Caco-2 (cell line): ENCODE measurements at places on chromosomes 11 and 22. TPM values are rescaled to one million over a fixed set of nuclear protein-coding genes. Genes with fewer than 3 reads are reported as not detected.

Gene HEPHL1
- not detected in 2 replicates for total RNA-seq

Gene TESMIN
- 22.1 and 26.2 TPM in 2 replicates for total RNA-seq

Gene P2RY6
- 48.4 and 55.7 TPM in 2 replicates for total RNA-seq

Gene FDXACB1
- total RNA-seq, result 4.3 and 4.7 TPM in 2 replicates

Gene CNTN5
- total RNA-seq, result 0.32 and 1.00 TPM in 2 replicates

- H3K27ac ChIP-seq, result no peak overlapping the region
- no peak overlapping the region for H3K4me3 ChIP-seq
Measured at GRCh38 chr11:64264371-64264852, 13.1 kb downstream of the PLCB3 start.

DNA sequence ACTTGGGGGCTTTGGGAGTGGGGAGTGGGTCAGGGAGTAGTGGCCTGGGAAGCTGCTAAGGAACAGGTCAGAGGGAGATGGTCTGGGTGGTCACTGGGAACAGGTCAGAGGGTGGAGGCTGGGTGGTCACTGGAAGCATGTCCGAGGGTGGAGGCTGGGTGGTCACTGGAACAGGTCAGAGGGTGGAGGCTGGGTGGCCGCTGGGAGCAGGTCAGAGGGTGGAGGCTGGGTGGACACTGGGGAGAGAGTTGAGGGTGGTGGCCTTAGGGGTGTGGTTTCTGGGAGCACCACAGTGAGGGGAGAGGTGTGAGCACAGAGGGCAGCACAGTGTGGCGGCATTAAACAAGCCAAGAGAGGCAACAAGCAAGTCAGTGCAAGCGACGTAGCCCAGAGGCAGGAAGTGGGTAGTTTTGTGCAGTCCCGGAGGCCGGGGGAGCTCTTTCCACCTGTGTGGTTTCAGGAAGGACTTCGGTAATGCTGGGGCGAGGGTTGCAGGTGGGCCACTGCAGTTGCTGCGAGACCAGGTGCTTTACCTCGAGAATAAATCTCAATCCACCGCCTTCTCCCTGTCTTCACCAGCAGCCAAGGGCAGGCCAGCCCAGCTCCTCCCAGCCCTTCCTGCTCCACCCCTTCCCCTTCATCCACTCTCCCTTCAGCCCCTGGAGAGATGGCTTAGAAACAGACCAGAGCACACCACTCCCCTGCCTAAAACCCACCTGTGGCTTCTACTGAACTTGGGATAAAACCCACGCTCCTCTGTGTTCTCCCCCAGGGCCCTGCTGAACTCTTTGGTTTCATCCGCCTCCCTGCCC is 3.2 kb upstream of the CACNA1I start:
- no peak overlapping the region for H3K27ac ChIP-seq
- no peaks in the 10 kb centered on the region for H3K4me1 ChIP-seq
- no peak overlapping the region for H3K4me3 ChIP-seq
- DNase-seq, result no peak
- no peaks in the 10 kb centered on the region for H3K36me3 ChIP-seq
- H3K27me3 ChIP-seq, result no peaks in the 10 kb centered on the region

DNA sequence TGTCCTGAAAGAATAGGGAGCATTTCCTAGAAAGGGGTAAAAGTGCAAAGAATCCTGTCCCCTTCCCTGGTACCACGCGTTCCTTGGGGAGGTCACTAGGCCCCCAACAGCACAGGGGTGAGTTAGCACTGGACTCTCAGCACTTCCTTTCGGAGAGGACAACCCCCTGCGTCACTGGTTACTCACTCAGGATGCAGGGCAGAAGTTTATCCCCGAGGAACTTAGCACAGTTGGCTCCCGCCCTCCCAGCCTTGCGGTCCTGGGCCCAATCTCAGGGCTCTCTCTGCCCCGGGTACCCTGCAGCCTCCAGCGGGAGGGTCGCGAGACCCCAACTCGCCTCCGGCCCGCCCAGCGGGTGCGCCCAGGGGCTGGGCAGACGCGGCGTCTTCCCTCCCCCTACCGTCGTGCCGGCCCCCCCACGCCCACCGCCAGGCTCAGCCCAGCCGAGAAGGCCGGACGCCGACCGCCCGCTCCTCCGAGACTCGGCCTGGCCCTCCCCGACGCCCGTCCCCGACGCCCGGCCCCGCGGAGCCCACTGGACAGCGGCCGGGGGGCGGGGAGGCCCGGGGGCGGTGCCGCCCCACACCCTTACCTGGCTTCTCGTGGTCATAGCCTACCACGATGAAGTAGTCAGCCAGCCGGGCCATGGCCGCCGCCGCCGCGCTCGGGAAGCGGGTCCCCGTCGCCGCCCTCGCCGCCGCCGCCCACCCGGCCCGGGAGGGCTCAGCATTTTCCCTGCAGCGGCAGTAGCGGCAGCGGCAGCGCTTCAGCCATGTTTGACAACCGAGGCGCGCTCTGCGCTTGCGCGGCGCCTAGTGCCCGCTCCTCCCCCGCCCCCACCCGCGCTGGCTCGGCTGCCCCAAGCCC is at the start of gene SBF2:
Gene SBF2, minus strand, starts transcription at position 797 of the 867 bp plus-strand sequence. Its CDS starts 150 bp downstream, at position 647.
- no peaks in the 10 kb centered on the region; the same call in 1 of the 2 replicates for H3K36me3 ChIP-seq
- H3K4me3 ChIP-seq, result peak within 1 kb of the TSS; percentile 88
- no peaks in the 10 kb centered on the region for H3K27me3 ChIP-seq
- H3K4me1 ChIP-seq, result peaks cover 12% of the 10 kb centered on the region

DNA sequence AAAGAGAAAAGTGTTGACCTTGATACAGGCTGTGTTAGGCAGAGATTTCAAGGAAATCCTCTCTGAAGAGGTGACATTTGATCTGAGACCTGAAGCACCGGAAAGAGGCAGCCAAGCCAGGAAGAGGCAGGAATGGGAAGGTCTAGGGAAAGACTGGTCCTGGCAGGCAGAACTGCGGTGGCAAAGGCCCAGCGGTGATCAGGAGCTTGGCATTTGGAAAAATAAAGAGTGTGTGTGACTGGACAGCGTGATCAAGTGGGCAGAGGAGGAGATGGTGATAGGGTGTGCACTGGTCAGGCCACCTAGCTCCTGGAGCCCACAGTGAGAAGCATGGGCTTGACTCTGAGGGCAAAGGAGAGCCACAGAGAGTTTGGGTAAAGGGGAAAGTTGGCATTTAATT is 27.2 kb upstream of the GAB4 start:
- H3K27ac ChIP-seq, result no peak overlapping the region
- no peaks in the 10 kb centered on the region for H3K4me1 ChIP-seq
- no peaks in the 10 kb centered on the region for H3K36me3 ChIP-seq
- H3K4me3 ChIP-seq, result no peak overlapping the region
- no peaks in the 10 kb centered on the region for H3K27me3 ChIP-seq

DNA sequence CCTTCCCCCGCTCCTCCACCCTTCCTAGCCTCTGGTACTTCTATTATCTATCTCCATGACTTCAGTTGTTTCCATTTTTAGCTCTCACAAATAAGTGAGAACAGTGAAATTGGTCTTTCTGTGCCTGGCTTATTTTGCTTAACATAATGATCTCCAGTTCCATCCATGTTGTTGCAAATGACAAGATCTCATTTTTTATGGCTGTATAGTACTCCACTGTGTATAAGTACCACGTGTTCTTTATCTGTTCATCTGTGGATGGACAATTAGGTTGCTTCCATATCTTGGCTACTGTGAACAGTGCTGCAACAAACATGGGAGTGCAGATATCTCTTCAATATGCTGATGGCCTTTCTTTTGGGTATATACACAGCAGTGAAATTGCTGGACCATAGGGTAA is 6.9 kb upstream of the ABCC8 start:
- no peak for DNase-seq
- no peak overlapping the region for H3K4me3 ChIP-seq
- peaks cover 14% of the 10 kb centered on the region for H3K4me1 ChIP-seq
- H3K27me3 ChIP-seq, result no peaks in the 10 kb centered on the region
- no peaks in the 10 kb centered on the region for H3K36me3 ChIP-seq
